ENCODE measurements at places on chromosomes 12 and 14.
A peak's percentile ranks its signal among the peaks of the same experiment; 100 is the strongest.

DNA sequence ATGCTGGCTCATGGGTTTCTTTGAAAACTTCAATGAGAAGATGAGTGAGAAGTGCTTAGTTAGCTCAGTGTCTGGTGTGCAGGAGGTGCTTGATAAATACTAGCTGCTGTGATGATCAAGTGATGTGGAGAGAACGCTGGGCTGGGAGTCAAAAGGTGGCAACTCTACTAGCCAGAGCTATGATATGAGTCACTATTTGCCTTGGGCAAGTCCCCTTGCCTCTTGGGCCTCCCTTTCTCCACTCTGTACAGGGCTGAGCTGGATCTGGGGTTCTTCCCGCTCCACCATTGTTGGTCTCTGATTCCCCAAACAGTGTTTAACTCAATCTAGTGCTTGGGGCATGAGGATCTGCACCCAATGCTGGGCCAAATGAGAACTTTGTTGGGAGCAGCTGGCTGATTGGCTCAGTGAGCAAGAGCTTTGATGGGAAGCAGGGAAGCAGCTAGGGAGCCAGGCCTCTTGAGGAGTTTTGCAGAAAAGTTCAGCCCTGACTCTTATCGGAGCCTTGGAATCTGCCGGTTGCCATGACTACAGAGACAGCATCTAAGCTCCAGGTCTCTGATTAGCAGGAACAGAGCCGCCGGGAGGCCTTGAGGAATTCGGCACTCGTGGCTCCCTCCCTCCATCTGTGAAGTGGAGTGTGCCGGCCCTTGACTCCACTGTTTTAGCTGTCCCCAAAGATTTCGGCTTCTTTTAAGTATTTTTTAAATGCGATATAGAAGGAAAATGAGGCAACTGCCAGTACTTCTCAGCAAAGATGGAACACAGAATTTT is 82.1 kb upstream of the HSPB8 start:
- no peak for DNase-seq

- no peak for DNase-seq
Measured at GRCh38 chr12:64611341-64612284, 1.3 kb downstream of the RASSF3 start.

DNA sequence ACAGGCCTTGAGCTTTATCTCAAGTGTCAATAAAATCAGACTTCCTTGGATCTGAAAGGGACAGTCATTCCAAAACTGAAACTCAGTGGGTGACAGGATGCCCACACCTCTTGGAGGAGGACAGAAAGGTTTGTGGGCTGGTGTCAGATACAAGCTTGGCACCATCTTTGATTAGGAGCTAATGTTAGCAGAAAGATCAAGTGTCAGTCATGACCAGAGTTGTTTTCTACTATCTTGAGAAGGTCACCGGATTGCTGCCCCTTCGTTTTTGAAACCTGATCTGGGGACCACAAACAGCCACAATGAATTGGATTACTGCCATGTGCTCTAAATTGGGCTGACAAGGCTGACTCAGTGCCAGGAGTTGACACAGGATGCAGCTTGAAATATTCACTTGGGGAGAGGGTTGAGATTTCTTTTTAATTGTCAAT is 88.3 kb downstream of the OTOGL start:
- peak; percentile 28 for DNase-seq

- no peak for DNase-seq
Measured at GRCh38 chr14:39666386-39666785, 234.2 kb upstream of the FBXO33 start.

DNA sequence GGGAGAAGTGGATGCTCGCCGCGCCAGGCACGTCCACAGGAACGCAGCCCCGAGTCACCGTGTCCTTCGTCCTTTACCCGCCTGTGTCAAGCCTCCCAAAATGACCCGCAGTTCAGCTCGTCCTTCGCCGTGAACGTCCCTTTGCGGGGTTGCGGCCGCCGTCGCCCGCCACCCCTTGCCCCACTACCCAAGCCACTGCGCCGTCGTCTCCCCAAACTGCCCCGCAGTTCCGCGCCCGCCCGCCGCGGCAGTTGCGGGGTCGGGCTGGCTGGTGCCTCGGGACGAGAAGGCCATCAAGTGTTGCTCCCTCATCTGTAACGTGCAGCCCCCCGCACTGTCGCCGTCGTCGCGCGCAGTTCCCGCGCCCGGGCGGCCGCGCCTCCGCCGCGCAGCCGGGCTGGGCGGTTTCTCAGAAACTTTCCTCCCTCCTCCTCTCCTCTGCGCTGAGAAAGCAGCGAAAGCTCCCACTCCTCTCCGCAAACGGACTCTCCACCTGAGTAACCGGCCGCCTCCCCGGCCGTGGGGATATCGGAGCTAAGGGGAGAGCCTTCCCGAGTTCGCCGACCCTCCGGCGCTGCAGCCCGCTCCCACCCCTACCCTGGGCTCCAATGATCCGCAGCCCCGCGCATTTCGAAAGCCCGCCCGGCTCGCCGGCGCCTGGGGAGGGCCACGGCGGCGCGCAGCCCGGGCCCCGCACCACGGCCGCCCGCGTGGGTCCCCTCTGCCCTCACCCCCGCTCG is 6.7 kb downstream of the CDKN1B start:
- no peak for DNase-seq

GRCh38 chr14:65382586-65382985 is 29.9 kb upstream of the FUT8 start:
- no peak for DNase-seq

GRCh38 chr12:56749359-56749758 is 2.8 kb downstream of the PRIM1 start:
- no peak for DNase-seq

DNA sequence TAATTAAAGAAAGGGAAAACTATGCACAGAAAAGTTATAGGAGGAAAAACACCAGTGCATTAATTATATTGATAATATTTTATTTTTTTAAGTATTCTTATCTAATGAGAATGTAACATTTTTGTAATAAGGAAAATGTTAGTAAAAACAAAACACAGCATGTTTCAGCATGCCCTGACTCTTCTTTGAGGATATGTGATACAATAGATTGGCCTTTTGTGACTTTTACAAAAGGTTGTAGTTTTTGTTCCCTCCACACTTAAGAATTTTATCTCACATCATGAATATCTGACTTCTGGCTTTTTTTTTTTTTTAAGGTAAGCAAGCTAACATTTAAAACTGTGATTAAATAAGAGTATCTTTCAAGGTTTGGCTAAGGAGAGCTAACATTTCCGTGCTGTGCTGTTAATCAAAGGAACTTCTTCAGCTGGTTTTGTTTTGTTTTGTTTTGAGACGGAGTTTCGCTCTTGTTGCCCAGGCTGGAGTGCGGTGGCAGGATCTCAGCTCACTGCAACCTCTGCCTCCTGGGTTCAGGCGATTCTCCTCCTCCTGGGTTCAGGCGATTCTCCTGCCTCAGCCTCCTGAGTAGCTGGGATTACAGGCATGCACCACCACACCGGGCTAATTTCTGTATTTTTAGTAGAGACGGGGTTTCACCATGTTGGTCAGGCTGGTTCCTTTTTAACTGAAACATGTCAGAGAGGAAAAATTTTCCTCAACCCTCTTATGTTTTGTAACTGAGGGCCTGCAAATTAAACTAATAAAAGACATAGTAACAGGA is 30.8 kb upstream of the RESF1 start:
- DNase-seq = no peak

DNA sequence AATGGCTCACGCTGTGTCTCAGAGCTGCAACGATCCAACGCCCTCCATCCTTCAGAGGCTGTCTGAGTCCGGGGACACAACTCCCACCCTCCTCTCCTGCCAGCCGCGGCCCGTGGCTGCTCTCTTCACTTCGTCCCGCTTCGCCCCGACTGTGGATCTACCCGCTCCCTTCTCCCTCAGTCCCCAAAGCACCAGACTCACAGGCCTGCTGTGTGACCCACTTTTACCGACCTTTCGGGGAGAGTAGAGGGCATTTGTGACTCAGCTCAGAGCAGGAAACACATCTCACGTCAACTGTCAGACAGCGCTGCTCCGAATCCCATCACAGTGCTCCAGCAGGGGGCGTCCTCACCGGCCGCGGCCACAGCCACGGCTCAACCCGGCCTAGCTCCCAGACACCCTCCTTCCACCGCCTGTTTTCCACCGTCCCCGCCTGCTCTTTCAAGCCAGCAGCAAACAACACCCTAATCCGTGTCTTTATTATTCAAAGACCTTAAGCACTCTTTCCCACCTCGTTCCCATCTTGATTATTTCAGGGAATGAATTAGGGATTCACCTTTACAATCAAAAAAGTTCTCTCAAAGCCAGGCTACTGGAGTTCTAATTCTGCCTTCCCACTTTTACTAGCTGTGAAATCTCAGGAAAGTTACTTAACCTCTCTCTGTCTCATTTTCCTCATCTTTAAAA is 5.0 kb upstream of the AQP2 start:
- DNase-seq = peak; percentile 22

DNA sequence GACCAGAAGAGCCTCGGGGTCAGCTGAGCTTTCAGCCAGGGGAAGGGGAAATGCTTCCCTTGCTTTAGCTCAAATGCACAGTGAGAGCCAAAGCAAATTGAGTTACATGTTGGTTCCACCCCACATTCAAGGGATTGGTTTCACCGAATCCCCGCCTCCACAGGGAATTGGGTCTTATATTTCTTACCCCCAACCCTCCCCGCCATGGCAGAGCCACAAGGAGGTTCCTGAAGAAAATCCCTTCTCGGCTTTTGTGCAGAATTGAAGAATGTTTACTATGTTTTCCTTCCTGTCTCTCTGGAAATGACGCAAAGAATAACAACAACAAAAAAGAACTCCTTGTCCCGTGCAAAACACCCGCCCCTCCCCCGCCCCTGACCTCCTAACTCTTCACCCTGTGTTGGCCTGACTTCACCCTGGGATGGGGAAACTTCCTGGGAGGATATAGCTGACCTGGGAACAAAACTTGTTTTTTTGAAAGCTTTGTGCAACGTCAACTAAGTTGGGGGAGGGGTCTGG is 21.9 kb upstream of the CIPC start:
- DNase-seq = no peak

DNA sequence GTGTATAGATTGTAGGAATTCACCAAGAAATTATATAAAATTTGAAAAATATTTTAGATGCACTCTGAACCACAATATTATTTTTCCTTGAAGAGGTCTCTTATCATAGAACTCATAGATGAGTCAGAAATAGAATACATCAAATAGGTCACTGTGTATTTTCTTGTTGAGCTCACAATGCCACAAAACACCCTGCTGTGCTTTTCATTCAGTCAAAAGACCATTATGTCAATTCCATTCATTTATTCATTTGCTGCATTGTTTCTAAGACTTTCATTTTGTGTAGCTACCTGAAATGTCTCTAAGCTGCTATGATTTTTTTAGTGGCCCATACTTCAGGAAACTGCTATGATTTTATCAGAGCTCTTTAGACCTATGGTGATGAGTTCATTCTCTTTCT is 231.9 kb upstream of the AVPR1A start:
- no peak for DNase-seq

- DNase-seq = no peak
Measured at GRCh38 chr12:112126911-112127310, 1.6 kb downstream of the TRAFD1 start.

DNA sequence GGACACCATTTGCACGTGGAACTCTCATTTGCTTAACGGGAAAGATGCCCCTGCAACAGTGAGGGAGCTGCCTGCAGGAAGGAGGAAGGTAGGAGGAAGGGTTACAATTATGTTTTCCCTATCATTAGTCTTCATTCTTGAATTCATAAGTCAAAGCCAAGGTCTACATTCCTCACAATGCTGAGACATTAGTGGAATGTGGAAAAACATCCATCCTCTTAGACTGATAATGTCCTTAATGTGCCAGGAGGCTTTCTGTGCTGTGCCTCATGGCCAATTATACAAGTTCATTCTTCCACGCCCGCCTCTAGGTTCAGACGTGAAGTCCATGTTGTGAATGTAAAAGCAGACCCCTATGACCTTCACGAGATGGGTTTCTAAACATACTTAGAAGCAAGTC is 1212.4 kb upstream of the TMEM132C start:
- DNase-seq = no peak

DNA sequence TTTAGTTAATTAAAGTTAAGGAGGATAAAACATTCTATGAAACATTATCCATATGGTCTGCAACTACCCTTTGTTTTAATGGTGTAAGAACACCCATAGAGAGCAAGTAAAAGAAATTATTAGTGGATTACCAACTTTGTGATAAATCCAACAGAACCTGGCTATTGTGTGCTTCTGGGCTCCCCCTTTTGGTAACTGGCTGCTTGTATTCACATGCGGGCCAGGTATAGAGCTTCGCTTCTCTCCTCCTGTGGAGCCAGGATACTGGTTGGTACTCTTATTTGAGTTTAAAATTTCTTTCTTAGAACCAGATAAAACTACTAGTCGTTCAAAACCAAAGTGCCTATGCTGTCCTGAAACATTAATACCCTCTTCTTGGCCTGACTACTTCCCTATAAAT is 81.0 kb downstream of the PTPRR start:
- DNase-seq = no peak

DNA sequence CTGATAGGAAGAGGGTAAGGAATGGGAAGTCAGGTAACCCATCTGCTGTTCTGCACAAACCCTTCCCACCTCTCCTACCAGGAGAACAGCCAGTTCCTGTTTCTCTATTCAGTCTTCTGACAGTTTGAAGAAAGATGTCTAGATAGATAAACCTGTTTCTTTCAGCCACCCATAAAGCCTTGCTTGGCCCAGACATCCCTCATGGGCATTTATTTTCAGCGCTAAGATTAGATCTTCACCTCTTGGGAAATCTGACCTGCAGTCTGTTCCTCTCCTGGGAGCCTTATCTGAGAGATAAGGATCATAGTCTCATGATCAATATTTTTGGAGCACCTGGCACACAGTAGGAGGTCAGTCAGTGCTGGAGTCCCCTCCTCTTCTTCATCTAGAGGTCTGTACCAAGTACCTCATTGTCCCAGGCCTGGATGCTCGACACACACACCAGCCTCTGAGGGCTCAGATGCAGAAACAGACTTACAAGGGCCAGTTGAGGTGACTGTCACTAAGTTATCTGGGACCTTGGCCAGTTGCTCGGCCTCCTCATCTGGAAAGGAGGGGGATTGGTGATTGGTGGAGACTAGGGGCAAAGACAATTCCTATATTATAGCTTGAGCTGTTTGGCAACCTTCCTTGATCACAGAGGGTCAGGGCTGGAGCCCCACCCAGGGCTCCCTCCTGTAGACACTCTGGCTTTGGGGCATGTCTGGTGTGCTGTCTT is 18.2 kb downstream of the ACVRL1 start:
- no peak for DNase-seq

DNA sequence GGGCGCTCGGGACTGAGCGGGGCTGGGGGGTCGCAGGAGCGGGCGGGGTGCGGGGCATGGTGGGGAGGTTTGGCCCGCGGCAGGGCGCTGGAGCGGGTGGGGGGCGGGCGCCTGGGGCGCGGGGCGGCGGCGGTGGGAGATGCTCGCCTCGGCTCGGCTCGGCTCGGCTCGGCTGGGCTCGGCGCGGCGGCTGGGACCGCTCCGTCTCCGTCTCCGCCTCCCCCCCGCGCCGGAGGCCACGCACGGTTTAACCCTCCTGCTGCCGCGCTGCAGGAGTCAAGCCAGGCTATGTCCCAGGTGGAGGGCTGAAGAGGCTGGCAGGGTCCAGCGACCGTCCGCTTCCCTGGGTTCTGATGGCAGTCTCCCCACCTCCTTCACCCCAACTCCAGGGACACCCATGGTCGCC is at the start of gene PIANP:
PIANP (minus strand) TSS at position 170 of the 406 bp plus-strand sequence. CDS start 2,754 bp downstream, outside the sequence.
- DNase-seq = no peak

DNA sequence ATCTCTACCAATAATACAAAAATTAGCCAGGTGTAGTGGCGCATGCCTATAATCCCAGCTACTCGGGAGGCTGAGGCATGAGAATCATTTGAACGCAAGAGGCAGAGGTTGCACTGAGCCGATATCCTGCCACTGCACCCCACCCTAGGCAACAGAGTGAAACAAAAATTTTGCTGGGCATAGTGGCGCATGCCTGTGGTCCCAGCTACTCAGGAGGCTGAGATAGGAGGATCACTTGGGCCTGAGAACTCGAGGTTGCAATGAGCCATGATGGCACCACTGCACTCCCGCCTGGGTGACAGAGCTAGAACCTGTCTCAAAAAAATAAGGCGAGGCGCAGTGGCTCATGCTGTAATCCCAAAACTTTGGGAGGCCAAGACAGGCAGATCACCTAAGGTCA is 9.5 kb downstream of the ATXN2 start:
- DNase-seq = no peak

Data from astrocyte of the cerebellum (primary cell).